ENCODE measurements at places on chromosomes 4 and X.

DNA sequence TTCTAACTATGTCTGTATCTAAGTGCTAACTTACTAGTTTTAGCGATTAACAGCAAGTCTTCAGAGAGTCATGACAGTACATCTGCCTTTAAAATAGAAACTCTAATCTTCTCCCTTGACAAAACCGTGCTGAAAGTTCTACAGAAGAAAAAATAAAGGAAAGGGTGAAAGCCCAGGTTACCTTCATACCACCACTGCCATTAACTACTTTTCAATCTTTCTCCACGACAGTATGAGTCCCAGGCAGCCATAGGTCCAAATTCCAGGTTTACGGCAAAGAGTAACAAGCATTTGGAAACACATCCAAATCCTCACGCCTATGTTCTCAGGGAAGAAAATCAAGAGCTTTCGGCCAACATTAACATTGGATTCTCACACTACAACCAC lies 12.4 kb upstream of the ZCCHC13 start:
- no peak for DNase-seq

DNA sequence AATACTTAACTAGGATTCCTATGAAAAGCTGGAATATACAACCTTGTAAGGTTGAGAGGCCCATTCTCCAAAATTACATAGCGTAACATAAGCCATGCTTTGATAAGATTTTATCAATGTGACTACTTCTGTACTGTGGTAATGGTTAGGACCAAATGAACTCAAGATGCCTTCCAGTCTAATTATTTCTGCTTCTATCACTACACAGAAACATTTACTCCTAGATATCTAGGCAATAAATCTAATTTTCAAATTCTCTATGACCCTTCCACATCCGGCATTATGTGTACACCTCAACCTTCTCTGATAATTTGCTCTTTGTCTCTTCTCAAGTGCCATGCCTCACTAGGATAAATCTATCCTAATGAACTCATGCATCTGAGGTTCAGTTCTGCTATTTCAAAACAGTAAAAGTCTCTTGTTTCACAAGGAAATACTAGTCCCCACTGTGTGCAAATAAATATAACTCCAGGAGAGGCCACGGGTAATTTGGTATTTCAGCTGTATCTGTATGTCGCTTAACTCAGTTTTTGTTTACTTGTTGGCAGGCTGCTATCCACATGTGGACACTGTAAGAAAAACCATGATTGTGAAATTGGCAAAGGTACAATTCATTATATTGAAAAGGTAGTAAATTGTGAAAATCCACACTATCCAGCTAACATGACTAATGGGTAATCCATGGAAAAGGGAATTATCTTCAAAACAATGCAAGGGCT lies 93.3 kb downstream of the PRDM5 start:
- DNase-seq: no peak

DNA sequence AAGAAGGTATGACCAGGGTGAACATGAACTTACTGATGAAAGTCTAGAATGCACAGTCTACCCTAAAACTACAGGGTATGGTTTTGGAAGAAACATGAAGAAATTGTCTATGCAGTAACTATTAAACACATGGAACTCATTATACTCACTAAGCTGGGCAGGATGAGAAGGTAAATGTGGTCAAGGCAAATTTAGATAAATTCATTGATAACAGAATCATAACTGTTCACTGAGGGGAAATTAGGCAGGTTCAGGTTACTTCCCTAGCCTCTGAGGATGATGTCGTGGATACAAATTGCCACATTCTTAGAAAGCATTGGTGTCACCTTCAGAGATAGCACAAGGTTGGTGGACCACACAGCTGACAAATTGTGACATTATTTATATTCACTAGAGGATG lies 40.4 kb upstream of the MID1IP1 start:
- DNase-seq: no peak

DNA sequence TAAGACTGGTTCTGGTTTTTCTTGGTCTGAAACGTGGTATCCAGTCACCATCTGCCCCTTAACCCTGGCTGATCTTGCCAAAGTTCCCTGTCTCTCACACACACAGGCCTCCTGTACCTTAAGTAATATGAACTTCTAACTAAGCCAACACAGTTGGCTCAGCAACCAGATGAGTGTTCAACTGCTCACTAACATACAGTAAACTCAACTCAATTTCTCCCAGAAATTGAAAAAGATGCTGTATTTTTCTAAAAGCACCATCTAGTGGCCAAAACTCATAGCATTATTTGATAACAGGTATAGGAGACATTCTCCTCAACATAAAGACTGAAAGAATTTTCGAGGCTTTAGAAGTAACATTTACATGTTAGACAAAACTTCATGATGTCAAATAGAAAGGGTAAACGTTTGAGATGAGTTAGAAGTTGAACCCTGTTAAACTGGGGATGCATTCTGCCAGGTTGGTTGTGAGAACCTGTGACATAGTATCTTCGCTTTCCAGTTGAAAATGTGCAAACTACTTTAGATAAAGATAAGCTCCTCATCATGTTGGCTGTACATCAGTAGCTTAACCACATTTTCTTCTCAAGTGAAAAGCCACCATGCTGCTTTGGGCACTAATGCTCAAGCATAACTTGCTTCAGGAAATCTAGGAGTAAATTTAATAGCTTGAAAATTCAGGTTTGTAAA lies 31.2 kb downstream of the CCNI start:
- peak; percentile 62 for DNase-seq

DNA sequence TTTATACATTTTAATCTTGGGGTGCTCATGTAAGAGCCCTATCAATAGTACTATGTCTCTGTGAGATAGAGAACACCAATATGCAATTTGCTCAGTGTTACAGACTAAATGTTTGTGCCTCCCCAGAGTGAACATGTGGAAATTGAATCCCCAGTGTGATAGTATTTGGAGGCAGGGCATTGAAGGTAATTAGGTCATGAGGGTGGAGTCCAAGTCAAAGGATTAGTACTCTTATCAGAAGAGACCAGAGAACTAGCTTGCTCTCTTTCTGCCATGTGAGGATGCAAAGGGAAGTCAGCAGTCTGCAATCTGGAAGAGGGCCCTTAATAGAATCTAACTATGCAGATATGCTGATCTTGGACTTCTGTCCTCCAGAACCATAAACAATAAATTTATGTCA lies 1317.0 kb downstream of the STIM2 start:
- DNase-seq: no peak

- DNase-seq: no peak
Observed at GRCh38 chr4:169741569-169741968, 16.2 kb downstream of the HPF1 start.

DNA sequence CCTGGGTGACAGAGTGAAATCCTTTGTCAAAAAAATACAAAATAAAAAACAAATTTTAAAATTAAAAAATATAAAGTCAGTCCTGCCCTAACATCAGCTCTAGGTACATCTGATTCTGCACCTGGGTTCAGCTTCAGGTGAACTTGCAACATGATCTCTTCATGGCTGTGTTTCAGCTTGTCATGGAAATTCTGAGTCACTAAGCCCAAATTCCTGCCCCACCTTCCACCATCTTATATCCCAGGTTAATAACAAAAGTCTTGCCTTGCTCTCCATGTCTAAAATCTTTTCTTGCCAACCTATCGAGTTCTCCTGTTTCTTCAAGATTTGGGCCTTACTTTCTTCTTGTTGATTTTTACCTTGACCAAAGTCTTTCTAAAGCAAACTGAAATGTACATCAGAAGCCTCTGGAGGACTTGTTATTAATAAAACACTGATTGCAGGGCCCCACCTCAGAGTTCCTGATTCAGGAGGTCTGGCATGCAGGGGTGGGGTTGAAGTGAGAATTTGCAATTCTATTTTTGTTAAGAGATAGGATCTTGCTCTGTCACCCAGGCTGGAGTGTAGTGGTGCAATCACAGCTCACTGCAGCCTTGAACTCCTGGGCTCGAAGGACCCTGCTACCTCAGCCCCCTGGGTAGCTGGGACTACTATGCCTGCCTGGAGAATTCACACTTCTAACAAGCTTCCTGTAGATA lies 125.8 kb upstream of the VCX3A start:
- DNase-seq: no peak

- no peak for DNase-seq
Observed at GRCh38 chr4:9867751-9868425, 86.5 kb downstream of the DRD5 start.

DNA sequence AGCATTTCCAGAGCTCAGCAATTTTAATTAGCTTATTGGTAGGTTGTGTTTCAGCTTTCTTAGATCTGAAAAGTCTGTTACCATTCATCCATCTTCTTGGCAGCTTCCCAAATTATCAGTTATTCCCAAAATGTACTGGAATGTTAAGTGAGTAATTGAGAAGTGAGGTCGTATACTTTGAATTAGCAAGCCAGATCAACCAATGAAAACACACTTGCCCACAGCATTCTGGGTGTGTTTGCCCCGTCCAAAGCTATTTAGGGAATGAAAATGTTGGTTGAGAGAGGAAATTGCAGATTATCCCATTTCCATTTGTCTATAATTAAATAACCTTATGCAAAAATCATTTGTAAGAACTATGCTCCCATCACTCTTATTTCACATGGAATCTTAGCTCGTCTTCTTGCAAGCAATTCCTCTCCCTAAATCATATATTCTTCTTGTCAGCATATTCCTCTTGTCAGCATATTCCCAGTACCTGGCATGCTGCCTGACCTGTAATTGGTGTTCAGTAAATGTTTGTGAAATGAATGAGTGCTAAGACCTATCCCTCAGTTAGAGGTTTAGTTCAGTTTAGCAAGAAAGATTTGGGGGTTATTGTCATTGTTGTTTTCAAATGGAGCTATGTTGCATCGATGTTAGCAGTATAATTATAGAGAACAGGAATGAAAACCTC lies 23.3 kb upstream of the ANTXR2 start:
- no peak for DNase-seq

- DNase-seq: no peak
Observed at GRCh38 chr4:88729146-88729760, 31.6 kb upstream of the NAP1L5 start.

- DNase-seq: no peak
Observed at GRCh38 chr4:13872155-13872554, 244.6 kb upstream of the BOD1L1 start.

DNA sequence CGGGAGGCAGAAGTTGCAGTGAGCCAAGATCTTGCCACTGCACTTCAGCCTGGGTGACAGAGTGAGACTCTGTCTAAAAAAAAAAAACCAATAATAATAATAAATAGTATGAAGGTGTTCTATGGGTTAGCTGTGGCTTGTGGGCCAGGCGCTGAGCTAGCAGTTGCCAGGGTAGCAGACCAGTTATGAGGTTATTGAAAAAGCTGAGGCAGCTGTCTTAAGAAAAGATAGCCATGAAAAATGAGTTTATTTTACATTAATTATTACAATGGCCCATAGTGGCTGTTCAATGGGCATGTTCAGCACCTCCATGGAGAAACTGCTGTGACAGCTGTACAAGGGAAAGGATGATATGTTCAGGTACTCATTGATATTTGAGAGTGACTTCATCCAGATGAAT lies 13.3 kb upstream of the HSD17B10 start:
- DNase-seq: no peak

DNA sequence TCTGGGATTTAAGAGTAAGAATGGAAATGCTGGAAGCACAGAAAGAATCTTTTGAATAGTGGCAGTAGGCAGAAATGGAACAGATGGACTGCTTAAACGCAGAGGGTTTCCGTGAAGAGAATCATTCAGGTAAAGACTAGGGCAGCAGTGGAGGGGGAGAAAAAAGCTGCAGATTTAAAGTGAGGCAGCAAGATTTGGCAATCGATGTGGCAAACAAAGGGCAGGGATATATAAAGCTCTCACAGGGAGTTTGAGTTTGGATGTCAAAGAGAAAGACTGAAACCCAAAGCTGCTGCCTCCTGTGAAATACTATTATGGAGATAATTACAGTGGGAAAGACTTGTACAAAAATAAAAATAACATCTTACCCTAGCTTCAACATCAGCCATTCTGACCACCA lies 384.0 kb downstream of the CENPC start:
- no peak for DNase-seq

DNA sequence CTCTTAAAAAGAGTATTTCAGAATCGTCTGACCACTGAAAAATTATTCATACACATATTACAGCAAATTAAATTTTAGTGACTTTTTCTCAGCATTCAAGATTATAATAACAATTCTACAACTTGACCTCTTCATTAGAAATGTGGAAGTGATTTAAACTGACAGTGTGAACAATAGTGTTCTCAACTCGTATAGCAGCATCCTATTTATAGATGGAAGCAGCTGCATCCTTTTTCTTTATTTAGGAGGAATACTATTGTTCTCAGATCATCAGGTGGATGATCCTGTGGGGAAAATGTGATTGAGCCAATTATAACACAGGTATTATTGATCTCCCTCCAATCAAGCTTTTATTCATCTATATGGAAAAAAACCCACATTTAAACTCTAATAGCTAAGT lies 56.7 kb downstream of the RAPGEF2 start:
- no peak for DNase-seq

DNA sequence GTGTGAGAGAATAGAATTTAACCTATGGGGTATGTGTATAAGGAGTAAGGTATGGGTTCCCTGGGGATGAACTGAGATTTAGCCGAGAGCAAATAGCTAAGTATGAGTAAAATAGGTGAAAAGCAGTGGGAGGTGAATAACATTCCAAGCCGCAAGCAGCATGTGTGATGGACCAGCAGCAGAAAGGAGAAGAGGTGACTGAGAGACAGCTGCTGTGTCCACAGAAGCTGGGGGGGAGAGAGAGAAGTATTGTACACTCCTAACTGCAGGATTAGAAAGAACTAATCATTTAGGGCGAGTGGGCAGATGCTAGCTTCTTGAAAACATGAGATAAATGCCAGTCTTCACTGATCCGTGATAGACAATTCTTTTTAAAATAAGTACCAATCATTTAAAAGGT lies 296.0 kb downstream of the KLHL4 start:
- no peak for DNase-seq

GRCh38 chrX:133921764-133922389 lies 63.5 kb downstream of the GPC3 start:
- peak; percentile 9 for DNase-seq

DNA sequence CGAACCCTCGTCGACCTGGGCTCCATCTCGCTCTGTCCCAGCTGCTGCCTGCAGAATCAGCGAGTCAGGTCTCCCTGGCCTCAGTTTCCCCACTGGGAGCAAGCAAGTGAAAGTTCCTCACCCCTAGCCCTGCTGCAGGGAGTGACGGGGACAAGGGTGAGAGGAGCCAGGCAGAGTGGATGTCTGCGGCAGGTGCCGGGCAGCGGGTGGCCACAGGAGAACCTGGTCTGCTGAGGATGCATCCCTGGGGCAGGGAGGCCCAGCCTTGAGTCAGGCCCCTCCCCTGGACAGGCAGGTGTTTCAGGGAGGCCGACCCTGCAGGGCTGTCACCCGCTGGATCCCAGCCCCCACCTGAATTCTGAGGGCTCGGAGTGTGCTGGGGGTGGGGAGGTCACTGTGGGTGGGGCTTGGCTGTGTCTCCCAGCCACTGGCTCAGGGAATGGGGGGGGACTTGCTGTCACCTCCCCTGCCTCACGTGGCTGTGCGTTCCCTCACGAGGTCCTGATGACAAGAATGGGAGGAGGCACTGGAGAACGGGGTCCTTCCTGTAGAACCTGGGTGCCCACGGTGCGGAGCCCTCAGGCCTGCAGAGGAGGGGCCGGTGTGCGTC lies 33.2 kb downstream of the LRPAP1 start:
- no peak for DNase-seq
